Naive thymus-derived CD4-positive, alpha-beta T cell (primary cell): ENCODE measurements at places on chromosomes 13 and 19.

DNA sequence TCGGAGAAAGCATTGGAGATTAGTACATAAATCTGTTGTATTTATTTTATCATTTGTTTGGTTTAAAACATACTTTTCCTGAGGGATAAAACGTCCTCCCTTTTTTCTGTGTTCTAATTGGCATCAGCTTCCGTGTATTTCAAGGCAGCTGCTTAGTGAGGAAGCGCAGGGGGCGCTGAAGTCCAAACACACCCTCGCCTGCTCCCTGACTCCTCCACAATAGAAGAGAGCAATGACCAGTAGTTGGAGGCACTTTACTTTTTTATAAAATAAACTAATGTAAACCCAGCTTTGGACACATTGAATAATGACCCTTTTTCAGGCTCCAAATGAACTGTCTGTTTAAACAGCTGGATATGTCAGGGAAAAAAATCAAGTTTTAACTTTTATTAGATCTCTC lies 79.9 kb downstream of the RNASEH2B start:
- DNase-seq, result no peak

GRCh38 chr13:36875961-36876360 lies 44.1 kb downstream of the SMAD9 start:
- no peak for DNase-seq

GRCh38 chr19:3656073-3656746 lies 29.6 kb upstream of the CACTIN start:
- DNase-seq, result no peak

DNA sequence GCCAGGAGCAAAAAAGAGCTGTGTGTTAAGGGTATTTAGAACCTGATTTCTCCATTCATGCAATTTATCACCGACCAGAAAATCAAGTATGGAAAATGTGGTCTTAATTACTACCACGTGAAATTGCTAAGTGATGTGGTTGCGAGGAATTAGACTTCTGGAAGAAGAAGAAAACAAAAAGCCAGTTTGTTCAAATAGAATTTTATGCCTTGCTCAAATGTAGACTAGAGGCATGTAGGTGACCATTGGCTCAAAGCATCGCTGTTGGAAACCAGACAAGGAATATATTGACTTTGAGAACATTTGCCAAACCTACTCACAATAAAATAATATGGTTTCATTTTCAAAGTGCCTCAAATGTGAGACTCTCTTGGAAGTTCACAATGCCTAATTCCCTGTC lies 57.3 kb upstream of the LRCH1 start:
- DNase-seq, result no peak

DNA sequence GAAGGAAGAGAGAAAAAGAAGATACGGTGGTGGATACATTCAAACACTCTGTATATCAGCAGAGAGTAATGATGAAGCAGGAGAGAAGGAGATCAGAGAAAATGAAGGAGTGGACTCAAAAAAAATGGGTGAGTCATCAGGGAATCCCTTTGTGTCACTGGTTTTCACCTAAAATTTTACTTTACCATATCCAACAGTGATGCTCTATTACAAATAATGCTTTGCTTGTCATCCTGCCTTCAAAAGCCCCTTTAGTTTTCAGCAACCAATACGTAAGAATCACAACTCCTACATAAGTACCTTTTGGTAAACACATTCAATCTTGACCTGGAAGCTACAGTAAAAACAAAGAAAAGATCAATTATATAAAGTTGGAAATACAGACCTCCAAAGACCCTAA lies 88.8 kb downstream of the ENOX1 start:
- no peak for DNase-seq

- DNase-seq, result no peak
These were observed 739.1 kb downstream of the GPC5 start for GRCh38 chr13:92137520-92137919.

GRCh38 chr19:58560921-58561320 lies 2.5 kb upstream of the UBE2M start:
- DNase-seq, result no peak

DNA sequence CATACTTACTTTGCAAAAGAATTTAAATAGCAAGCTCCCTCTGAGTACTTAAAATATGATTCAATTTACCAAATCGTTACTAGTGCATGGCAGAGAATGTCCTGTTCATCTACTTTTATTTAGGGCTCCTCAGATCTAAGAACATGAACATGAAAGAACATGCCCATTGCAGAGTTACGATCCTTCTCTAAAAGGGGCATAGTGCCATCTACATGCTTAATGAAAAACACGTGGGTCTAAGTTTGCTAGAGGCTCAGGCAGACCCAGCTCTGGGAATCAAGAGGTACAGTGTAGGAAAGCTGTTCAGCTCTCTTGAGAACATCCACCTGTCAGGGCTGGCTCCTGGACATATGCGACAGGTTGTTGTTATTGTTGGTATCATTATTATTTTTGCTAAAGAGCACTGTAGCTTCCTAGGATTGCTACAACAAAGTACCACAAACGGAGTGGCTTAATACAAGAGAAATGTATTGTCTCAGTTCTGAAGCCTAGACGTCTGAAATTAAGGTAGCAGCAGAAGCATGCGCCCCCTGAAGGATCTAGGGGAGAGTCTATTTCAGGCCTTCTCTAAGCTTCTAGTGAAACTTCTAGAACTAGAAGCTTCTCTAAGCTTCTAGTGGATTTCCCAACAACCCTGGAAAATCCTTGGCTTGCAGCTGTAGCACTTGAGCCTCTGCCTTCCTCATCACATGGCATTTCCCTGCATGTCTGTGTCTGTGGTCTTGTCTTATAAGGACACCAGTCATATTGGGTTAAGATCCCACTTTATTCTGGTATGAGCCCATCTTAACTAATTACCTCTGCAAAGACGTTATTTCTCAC lies 133.9 kb downstream of the DCT start:
- no peak for DNase-seq

DNA sequence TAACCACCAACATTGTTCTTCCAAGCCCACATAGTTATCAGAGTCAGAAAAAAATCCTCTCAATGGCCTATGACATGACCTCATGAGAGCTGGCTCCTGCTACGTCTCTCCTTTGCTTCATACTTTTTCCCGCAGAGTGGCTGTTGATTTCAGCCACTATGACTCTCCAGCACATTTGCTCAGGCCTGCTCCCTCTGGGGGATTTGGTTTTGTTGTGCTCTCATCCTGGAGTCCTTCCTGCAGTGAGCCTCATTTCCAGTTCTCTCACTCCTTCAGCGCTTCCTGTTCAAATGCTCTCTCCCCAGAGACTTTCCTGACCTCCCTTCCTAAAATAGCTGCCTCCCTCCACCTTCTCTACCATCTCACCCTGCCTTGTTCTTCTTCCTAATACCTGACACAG lies 72.0 kb upstream of the USP29 start:
- no peak for DNase-seq

DNA sequence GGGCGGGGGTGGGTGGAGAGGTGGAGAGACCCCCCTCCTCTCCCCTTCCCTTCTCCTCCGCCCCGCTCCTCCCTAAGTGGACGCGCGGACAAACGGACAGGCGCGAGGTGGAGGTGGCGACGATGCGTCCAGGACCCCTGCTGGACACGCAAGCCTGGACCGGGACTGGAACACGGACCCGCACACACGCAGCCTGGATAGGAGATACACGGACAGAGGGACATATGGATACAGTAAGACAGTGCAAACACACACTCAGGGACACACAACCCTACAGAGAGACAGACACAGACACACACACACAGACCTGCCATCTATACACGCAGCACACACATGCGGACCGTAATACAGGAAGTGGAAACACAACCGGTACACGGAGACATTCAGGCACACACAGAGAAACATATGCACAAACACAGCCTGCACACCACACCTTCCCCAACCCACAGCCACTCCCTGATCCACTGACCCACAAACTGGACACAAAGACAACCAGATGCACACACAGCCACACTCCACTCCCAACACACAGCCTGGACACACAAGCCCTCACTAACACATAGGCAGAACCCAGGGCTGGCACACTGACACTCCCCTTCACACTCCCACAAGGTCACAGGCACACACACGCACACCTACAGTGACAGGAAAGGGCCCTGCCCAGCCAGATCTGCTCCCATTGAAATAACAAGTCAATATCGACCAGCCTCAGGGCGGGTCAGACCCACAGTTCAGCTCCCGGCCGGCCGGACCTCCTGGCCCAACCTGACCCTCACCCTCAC lies 696 bp upstream of the ERFL start:
- DNase-seq, result peak; percentile 59

GRCh38 chr19:33064792-33065550 lies at the start of gene RHPN2:
TSS of gene RHPN2 (minus strand) at chr19:33064888. CDS start at chr19:33064852, 36 bp downstream.
- DNase-seq, result no peak

- DNase-seq, result no peak
These were observed 7.7 kb upstream of the PROZ start for GRCh38 chr13:113150550-113151365.

DNA sequence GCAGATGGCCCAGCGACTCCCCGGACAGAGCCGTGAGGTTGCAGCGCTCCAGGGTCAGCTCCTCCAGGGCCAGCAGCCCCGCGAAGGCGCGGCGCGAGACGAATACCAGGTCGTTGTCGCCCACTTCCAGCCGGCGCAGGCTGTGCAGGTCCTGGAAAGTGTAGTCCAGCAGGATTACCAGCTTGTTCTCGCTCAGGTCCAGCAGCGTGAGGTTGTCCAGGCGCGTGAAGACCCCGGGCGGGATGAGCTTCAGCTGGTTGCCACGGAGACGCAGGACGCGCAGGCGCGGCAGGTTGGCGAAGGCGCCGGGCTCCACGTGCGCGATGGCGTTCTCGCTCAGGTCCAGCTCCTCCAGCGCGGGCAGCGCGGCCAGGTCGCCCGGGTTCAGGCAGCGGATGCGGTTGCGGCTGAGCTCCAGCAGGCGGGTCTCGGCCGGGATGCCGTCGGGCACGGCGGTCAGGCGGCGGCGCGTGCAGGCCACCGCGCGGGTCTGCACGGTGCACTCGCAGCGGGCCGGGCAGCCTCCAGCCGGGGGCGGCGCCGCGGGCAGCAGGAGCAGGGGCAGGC lies 9.3 kb upstream of the PEAK3 start:
- no peak for DNase-seq

DNA sequence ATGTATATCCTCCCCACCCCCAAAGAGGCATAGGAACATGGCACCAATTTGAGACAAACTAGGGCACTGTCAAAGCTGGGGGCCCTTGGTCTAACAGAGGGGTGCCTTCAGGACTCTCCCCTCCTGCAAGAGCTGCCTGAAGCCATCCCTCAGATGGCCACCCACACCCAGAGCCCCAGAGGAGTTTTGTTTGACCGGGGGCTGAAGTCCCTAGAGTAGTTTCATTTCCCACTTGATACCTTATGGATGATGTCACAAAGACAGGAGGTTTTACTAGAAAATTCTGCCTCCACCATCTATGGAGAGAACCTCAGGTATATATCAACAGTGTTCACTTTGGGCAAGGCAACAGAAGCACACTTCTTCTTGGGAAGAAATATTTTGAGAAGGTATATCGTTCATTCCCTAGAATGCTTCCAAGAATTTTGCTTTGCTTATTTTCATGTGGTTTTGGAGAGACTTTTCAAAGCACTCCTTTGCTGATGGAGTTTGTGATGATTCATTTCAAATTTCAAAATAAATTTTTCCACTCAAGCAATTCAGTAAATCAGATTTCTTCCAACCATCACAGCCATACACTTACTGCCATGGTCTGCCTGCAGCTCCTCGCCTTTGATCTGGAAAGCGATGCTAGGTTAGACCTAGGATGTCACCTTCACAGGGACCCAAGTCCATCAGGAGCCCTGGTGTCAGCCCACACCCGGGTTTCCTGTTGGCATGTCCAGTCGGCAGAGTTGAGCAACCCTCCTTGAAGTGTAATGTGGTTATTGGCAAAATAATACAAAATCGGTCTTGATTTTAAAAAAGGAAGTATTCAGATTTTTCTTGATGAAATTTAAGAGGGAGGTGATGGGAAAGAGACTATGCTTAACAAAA lies 207.0 kb downstream of the SHISA2 start:
- no peak for DNase-seq

GRCh38 chr13:59458908-59459579 lies 704.7 kb downstream of the DIAPH3 start:
- DNase-seq, result no peak

- no peak for DNase-seq
These were observed 4.4 kb upstream of the CHAMP1 start for GRCh38 chr13:114309806-114310410.

DNA sequence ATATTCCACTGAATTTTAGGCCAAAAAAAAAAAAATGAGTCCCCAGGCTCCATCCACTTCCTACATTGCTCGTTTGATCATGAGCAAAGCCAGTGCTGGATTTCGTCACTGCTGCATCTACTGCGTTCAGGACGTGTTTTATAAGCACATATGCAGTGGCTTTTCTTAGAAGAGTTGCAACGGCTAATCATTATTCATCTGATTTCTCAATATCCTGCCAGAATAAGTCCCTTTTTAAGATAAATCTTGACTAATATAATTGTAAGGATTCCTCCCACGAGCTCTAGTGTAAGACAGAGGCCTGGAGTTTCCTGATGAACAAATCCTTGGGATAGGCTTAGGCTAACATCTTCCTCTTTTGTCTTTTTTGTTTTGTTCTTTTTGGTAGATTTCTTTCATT lies 19.5 kb downstream of the FAM124A start:
- DNase-seq, result no peak

GRCh38 chr19:51621178-51621577 lies 9.0 kb downstream of the SIGLEC5 start:
- no peak for DNase-seq

DNA sequence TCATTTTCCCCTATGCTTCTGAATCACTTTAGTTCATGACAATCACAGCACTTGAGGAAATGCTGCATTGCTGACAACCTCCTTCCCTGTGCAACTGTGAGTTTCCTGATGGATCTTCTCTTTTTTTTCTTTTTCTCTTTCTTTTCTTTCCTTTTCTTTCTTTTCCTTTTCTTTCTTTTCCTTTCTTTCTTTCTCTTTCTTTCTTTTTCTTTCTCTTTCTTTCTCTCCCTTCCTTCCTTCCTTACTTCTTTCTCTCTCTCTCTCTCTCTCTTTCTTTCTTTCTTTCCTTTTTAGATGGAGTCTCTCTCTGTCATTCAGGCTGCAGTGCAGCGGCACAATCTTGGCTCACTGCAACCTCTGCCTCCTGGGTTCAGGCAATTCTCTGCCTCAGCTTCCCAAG lies 247.9 kb upstream of the HTR2A start:
- no peak for DNase-seq

DNA sequence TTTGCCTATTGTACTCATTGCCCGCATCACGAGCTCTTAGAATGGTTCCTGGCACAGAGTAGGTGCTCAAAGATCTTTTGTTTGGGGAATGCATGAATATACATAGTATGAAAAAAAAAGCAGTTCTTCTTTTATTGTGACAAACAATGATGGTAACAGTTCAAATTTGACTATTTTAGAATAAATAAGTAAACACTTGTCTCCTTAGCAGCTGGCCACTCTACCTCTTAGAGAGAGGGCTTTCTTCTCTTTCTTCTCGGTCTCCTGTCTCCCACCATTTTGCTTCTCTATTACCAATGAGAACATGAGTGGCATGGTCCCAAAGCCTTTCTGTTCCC lies 639 bp upstream of the SLAIN1 start:
- DNase-seq, result peak; percentile 30

- no peak for DNase-seq
These were observed 7.2 kb upstream of the ACER1 start for GRCh38 chr19:6340493-6341201.
